ENCODE measurements at places on chromosomes 3 and 15.

GRCh38 chr3:39050029-39050428 lies 1.7 kb downstream of the SCN11A start:
- no peak for DNase-seq

DNA sequence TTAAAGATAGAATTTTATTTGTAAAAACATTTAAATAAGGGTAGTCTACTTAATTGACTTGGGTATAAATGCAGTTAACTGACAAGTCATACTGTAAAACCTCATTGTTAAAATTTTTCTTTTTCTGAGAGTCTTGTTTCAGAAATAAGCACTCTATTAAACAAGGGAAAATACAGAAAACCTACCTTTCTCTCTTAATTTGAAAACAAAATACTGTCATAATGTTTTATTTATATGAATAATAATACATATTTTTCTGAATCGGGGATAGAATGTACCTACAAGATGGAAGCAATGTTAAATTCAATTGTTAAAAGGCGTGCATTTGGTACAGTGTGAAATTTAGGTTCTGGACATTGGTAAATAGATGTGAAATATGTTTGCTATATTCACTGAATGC lies 17.8 kb downstream of the ZIC1 start:
- DNase-seq: no peak

DNA sequence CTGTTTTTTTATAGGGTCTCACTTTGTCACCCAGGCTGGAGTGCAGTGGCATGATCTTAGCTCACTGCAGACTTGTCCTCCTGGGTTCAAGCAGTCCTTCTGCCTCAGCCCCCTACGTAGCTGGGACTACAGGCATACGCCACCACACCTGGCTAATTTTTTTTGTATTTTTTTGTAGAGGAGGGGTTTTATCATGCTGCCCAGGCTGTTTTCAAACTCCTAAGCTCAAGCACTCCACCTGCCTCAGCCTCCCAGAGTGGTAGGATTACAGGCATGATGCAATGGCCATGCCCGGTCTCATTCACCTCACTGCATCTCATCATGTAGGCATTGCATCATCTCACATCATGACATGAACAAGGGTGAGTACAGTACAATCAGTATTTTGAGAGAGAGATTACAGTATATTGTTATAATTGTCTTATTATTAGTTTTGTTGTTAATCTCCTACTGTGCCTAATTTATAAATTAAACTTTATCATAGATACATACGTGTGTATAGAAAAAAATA lies 74.3 kb upstream of the EOMES start:
- DNase-seq: no peak

DNA sequence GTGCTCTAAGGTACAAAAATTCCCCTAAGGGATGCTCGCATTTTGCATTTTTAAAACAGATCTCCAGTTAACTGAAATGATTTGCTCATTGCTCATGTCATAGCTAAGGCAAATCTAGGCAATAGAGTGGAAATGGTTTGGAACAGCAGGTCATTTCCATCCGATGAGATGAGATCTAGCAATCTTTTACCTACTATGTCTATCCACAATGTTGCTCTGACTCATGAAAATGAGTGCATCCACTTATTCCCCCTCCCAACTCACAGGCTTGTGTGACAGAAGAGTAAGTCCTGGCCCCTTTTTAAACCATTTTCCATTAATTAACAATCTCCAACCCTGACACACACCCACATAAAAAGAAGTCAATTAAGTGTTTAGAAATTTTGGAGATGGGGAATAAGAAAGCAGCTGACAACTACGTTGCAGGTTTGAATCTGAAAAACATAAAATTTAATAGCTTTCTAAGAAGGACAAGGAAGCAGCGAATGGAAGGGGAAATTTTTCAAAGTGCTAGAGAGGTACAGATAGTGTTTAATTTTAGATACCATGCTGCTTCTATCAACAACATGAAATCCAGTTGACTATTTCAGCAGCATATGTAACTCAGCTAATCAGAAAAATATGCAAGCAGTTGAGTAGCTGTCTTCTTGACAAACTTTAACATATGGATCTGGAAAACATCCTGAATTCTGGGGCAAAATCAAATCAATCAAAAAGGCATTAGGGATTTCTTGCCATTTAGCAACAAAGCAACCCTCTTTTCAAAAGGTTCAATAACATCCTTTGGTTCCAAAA lies 112.0 kb downstream of the TMCO5A start:
- DNase-seq: no peak

GRCh38 chr3:108461661-108462111 lies 48.7 kb downstream of the MYH15 start:
- DNase-seq: no peak

- DNase-seq: peak; percentile 40
Observed at GRCh38 chr3:44969828-44970179, 6.2 kb downstream of the ZDHHC3 start.

DNA sequence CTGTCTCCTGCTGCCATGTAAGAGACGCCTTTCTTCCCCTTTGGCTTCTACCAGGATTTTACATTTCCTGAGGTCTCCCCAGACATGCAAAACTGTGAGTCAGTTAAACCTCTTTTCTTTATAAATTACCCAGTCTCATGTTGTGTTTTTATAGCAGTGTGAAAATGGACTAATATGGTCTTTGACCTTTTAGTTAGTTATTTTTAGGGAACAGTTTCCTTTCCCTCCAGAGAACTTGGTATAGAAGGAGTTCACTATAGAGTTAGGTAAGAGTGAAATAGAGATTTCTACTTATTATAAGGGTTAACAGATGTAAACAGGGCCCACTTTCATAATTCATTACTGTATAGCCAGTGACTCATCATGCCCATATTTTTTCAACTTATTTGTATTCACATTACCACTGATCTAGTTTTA lies 170.9 kb downstream of the UNC13C start:
- DNase-seq: no peak

GRCh38 chr3:57135964-57136719 lies 29.0 kb downstream of the IL17RD start:
- DNase-seq: no peak

DNA sequence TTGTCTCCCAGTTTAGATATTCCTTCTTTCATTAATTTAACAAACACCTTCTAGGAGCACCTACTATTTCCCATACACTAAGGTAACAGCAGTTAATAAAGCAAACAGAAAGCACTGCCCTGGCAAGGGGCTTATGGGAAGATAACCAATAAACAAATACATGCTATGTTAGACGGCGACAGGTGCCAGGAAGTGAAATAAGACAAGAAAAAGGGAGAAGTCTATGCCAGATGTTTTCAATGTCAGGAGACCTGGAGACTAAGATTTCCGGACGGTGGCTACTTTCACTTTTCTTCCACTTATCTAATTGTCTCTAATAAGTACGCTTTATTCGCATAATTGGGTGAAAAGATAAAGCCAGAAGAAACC lies 32.5 kb upstream of the ZNF445 start:
- DNase-seq: no peak

GRCh38 chr15:38745626-38746025 lies 181.0 kb upstream of the RASGRP1 start:
- DNase-seq: no peak

DNA sequence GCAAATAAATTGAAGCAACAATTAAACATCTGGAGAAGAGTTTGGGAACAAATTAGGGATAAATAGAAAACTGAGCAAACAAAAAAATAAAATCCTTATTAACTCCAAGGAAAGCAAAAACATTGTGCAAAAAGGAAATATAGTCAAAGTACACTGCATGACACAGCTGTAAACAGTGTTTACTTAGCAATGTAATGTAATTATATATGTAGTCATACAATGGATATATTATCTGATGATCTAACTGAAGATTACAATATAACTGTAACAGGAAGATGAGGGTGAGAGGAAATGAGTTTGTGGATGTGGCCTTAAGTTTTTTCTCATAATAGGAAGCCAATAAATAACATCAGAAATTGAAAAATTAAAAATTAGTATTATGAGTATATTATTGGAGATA lies 42.5 kb downstream of the SCN10A start:
- no peak for DNase-seq

GRCh38 chr3:10224794-10225665 lies 23.2 kb upstream of the TATDN2 start:
- peak; percentile 50 for DNase-seq

DNA sequence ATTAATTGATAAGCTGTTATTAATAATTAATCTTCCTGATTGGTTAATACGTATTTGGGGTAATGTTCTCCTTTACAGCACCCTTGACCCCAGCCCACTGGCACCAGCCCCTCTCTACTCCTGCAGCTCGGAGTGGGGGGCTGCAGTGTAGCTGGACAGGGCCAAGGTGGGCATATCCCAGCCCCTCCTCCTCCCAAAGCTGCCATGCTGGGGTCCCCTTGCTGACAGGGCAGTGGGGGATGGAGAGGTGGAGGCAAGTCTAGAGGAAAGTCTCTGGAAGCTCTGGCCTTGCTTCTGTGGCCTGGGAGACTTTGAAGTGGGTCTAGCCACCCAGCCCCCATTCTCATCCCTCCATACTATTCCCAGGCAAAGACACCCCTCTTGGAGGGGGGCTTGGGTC lies 35.8 kb downstream of the HCN4 start:
- no peak for DNase-seq

GRCh38 chr15:65310431-65311137 lies 6.1 kb downstream of the RNU5B-1 start:
- no peak for DNase-seq

DNA sequence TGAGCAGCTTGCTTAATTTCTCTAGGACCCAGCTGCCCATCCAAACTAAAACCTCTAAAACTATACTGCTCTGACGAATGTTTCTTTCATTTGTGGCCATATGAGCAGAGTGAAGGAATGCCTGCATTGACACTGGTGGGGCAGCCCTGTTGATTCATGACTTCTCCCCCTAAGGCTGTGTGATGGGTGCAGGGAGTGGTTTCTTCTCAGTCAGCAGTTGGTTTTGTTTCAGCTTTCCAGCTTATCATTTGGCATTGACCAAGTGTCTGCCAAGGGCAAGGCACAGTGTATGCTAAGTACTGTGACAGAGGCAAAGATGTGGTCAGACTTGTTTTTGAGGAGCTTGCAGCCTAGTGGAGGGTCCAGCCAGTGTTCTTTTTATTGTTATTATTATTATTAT lies 4.7 kb downstream of the ABHD6 start:
- DNase-seq: no peak

DNA sequence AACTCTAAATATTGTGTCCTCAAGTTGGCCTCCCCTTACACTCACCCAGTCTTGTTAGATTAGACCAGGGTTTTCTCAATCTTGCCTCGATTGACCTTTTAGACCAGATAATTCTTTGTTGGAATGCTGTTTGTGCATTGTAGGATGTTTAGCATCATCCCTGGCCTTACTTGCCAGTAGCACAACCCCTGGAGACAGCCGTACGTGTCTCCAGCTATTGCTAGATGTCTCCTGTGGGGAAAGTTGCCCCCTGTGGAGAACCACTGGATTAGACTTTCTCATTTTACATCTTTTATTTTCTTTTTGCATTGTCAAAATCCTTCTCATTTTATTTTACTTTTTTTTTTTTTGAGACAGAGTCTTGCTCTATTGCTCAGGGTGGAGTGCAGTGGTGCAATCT lies 2.2 kb downstream of the WDR6 start:
- DNase-seq: no peak

DNA sequence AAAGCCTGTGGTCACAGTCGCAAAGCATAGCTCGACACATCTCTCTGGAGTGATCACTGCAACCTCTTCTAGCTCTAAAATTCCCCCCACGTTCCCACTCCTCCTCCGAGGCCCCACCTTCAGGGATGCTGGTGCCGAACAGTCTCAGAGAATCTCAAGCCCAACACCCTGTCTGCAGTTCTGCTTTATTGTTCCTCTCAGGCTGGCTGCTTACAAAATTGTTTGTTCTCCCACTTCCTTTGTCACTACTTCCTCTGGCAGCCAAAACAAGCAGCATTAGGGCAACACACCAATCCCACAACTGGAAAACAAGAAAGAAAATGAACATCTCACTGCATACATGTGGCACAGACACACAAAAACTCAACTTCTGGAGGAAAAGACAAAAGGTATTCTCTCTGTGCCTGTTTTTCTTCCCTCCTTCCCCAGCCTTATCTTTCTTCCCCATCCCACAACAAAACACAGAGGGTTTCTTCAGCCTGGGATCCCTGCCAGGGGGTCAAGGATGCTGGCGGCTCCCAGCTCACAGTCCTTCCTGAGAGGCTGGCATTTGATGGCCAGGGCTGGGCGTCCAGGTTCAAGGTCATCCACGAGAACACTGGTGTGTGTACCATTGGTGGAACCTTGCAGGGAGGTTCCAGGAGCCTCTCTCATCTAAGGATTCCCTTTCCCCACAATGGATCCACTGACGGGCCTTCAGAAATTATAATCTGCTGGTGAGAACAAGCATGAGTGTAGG lies 108.4 kb downstream of the TMCO5A start:
- no peak for DNase-seq

DNA sequence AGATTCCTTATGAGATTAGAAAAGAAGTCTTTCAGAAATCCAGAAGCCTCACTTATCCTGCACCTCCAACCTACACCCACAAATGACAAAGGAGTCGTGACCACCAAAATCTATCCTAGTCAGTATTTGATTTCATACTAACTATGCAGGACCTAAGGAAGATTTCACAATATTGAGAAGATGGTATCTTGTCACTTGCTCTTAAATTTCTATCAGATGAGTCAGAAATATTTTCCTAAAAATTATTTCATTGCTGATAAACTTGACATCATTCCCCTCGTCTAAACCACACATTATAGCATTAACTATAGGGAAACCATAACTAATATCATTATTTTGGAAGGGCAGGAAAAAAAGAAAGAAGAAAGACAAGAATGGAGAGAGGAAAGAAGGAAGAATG lies 138.0 kb upstream of the THBS1 start:
- no peak for DNase-seq

- DNase-seq: no peak
Observed at GRCh38 chr3:147616998-147617619, 207.9 kb downstream of the ZIC1 start.

Measured in natural killer cell (primary cell).